Osteoblast (primary cell): ENCODE measurements at places on chromosomes 5 and 9. TPM values are rescaled to one million over a fixed set of nuclear protein-coding genes. Genes with fewer than 3 reads are reported as not detected.

The KIAA0825 gene
- 8.0 and 10.0 TPM in 2 replicates for total RNA-seq

The GARIN3 gene
- not detected in 2 replicates for total RNA-seq

The EGR1 gene
- total RNA-seq = 2.2 and 2.7 TPM in 2 replicates

DNA sequence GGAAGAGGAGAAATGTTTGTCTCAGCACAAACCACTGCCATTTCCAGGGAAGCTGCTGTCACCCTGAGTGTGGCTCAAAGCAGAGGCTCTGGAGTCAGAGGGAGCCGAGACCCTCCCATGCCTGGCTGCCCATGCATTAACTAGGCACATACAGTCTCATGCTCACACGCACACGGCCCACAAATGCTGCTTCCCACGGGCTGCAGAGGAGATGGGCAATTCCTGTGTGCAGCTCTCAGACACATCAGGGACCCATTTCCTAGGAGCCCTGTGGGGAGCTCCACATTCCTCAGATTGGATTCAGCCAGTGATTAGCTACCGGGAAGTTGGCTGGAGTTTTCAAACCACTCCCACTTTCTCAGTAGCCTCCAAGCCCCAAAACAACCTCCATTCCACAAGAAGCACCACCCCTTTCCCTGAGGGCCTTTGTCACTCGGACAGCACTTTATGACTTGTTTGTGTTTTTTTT lies 9.1 kb upstream of the PTGES start:
- peak; percentile 91 for DNase-seq

DNA sequence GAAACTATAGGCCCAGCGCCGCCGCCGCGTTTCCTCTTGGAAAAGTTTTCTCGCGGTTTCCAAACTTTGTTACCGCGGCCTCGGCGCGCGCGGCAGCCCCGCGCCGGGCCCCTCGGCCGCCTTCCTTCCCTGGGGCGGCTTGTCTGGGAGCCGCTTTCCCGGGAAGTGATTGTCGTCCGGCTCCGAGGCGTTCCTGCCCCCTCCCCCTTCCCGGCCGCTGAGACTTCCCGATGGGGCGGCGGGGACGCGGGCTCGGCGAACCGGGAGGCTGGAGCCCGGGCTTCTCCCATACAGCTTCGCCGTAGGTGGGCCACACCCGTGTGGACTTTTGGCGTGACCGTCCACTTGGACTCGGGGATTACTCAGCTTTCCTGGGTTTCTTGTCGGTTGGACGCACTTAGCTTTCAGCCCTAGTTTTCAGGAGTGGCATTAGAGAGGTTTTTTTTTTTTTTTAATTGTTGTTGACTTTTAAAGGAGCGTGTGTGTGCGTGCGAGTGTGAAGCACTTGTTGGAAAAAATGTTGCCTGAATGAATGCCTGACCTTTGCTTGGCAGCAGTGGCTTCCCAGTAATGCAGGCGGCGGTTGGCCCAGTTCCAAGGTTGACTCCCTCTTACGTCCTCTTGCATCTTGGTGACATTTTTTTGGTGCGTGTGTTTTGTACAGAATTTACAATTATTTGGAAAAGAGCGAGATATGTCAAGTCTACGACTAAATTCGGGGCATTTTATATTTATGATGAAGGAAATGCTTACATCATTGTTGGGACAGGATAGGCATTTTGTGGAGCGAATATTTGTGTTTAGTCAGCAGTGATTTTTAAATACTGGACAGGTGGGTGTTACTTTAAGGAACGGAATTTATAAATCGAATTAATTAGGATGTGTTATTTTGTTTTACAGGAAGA lies 821 bp downstream of the CTNNA1 start:
- peak; percentile 93 for DNase-seq

The ZNF608 gene
- total RNA-seq = 11.6 and 14.7 TPM in 2 replicates

GRCh38 chr5:97131139-97131710 lies 11.2 kb downstream of the LIX1 start:
- DNase-seq = peak; percentile 46

GRCh38 chr9:129556491-129557191 lies 64.3 kb downstream of the C9orf50 start:
- peak; percentile 84 for DNase-seq

DNA sequence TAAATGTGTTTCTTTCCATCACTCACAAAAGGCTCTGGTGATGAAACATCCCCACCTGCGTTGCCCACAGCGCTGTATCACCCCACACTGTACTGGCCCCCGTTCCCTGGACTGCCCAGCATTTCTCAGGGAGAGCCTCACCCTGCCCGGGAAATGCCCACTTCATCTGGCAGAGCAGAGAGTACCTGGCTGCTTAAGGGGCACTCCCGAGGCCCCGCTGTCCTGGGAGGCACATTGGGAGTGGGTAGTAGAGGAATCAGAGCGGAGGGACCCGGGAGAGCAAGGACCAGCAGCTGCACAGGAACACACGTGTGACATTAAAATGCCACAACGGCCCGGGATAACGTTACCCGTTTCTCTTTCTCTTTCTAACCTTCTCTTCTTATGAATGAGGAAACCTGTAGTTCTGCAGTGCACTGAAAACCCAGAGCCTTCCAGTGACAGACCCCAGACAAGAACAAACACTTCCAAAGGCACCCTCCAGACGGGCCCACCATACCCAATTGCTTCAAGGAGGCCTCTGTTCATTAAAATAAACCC lies 110.0 kb downstream of the ROR2 start:
- no peak for DNase-seq

GRCh38 chr5:139696894-139697658 lies 48.9 kb downstream of the CXXC5 start:
- peak; percentile 99 for DNase-seq

The SARDH gene
- total RNA-seq = 5.4 and 10.9 TPM in 2 replicates

- no peak for DNase-seq
Measured at GRCh38 chr5:176996780-176997179, 9.8 kb downstream of the UIMC1 start.

- DNase-seq = no peak
Measured at GRCh38 chr5:128199611-128200010, 116.0 kb downstream of the SLC12A2 start.

DNA sequence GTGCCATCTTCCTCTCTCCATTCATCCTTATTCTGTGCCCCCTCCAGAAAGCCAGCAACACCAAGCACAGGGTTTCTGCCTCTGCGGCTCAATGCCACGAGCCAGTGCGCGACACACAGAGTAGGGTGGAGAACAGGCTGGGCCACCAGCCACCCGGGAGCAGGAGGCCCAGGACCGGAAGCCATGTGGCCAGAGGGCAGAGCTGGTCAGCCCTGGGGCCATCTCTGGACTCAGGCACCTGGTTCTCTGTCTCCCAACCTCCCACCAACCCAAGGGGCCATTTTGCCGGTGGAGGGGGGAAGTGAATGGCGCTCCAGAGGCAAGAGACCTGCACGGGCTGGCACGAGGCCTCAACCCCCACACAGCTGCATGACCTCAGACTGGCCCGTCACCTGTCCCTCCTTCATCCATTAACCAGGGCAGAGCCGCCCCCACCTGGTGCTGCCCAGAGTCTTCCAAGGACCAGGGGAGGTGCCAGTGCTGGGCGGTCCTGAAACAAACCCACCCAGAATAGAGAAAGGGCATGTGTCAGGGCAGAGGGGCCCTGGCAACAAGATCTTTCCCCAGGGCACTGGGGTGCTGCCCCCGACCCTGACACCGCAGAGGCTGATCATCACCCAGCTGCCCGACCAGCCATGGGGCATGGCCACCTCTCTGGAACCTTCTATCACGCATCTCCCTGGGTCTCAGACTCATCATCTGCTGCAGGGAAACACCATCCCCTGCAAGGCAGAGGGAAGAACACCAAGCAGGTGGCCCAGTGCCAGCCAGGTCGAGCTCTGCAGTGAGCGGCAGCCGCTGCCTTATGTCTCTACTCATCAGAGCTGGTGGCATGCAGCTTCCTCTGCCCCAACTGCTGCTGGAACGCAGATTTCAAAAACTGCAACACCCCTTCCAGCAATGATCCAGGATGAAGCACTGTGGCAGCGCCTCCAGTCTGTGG lies 11.9 kb downstream of the VAV2 start:
- peak; percentile 83 for DNase-seq

GRCh38 chr5:57717555-57717954 lies 234.9 kb upstream of the ACTBL2 start:
- DNase-seq = no peak

GRCh38 chr5:97544240-97544639 lies 361.2 kb upstream of the RIOK2 start:
- no peak for DNase-seq

GRCh38 chr5:172168311-172168710 lies 19.7 kb downstream of the STK10 start:
- DNase-seq = no peak

DNA sequence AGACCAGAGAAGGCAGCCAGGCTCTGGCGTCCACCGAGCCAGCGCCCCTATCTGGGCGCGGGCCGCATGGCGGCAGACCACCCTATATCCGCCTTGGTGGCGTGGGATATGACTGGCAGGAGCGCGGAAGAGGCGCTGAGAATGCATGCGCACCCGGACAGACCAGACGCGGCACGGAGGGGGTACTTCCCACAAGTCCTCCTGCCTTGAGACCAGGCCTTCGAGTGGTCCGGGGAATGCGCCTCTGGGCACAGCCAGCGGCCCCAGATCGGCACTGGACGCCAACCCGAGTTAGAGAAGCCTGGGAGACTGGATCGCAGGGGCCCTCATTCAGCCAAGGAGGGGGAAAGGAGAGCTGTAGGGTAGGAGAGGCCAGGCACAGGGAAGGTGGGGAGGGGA lies 2.5 kb upstream of the LMX1B start:
- no peak for DNase-seq

GRCh38 chr9:108967916-108968315 lies 33.7 kb downstream of the ABITRAM start:
- no peak for DNase-seq

DNA sequence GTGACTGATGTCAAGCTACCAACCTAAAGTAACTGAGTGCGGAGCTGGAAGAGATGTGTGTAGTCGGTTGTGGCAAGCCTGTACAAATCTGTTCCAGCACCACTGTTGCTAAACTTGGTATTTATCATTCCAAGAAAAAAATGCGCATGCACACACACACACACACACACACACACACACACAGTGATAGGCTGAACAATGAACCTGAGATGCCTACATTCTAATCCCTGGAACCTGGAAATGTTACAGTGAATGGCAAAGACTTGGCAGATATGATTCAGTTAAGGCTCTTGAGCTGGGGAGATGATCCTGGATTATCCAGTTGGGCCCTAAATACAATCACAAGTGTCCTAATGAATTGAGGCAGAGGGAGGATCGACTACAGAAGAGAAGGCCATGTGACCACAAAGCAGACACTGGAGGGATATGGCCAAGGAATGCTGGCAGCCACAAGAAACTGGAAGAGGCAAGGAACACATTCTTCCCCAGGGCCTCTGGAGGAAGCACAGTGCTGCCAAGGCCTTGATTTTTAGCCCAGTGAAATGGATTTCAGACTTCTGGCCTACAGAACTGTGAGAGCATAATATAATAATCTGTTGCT lies 49.7 kb upstream of the LHFPL2 start:
- no peak for DNase-seq

GRCh38 chr9:113290052-113290607 lies 13.0 kb downstream of the RNF183 start:
- DNase-seq = no peak

- DNase-seq = peak; percentile 73
Measured at GRCh38 chr9:107721705-107722245, 232.2 kb upstream of the KLF4 start.

DNA sequence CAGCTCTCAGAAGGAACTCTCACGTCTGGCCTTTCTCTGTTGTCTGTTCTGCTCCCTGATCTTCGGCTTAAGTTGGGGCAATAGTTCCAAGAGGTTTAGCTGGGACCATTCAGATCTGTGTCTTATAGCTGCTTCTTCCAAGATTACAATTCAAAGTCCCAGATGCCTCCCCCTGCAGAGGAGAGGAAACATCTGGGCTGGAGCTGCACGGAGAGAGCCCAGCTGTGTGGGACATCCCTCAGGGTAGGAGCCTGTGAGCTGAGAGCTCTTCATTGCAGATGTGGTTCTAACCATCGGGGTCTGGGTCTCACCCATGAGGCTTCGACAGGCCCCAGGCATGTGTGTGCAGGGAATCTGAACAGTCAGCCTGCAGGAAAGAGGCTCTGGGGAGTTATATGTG lies 9.0 kb upstream of the PHF19 start:
- DNase-seq = no peak

- DNase-seq = no peak
Measured at GRCh38 chr5:82285206-82285605, 7.1 kb upstream of the RPS23 start.

DNA sequence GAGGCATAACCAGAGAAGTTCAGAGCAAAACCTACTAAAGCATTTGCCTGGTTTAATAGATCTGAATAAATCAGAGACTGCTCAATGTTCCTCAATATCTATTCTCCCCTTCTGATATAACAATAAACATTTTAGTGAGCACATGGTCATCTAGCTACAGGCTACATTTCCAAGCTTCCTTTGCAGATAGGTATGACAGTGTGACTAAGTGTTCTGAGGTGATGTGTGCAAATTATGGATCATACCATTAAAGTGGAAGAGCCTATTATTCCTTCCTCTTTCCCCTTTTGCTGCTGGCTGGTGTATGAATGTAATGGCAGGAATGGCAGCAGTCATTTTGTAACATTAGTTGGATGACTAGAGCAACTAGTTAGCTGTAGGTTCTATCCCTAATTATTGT lies 285.8 kb upstream of the RASA1 start:
- no peak for DNase-seq

DNA sequence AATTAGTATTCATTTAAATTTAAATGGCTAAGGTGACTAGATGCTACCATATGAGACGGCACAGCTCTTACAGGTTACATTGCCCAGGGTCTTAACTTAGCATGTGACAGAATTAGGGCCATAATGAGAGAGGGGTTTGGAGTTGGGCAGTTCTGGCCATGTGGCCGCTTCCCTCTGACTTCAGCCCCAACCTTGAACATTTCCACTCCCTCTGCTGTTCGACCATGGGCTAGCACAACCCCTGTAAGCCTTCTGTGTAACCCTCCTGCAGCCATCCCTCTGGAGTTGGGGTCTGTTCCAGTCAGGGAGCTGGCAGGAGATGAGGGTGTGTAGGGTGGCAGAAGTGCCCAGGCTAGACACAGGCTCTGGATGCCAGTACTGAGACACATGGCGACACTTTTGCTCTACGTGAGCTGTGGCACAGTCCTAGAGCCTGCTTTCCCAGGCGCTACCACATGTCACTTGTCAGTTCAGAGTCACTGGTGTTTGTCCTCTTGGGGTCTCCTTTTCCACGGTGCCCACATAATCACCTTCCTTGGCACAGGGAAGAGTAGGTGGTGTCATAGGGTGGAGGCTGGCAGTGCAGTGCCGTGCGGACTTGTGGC lies 128.7 kb upstream of the PITX1 start:
- no peak for DNase-seq

- DNase-seq = no peak
Measured at GRCh38 chr9:106314476-106314875, 548.5 kb upstream of the ZNF462 start.

- peak; percentile 15 for DNase-seq
Measured at GRCh38 chr5:17412760-17413671, 85.0 kb upstream of the TAF11L2 start.

GRCh38 chr9:37324261-37324683 lies 98.2 kb upstream of the GRHPR start:
- DNase-seq = no peak

DNA sequence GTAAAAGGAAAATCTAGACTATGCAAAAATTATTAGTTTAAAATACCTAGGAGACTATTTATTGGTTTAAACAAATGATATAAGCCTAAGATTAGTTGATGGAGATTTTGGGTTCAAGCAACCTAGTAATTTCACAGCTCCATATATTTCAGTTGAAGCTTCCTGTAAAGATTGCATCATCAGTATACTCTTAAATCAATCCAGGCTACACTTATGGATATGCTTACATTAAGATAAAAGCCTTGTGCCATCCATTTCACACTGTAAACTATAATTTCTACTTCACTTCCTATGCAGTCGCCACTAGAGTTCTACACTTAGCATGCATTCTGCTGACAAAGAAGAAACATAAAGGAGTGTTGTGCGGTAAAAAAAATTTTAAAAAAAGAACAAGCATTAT lies 7.3 kb upstream of the LIX1 start:
- DNase-seq = no peak

- no peak for DNase-seq
Measured at GRCh38 chr9:2837915-2838314, 6.0 kb downstream of the PUM3 start.
